HFF-Myc (cell line): ENCODE measurements at places on chromosomes 3 and 15.

GRCh38 chr3:6132684-6133432 is 728.1 kb upstream of the GRM7 start:
- no peak for DNase-seq

GRCh38 chr3:31999907-32000439 is 18.4 kb downstream of the ZNF860 start:
- DNase-seq: no peak

DNA sequence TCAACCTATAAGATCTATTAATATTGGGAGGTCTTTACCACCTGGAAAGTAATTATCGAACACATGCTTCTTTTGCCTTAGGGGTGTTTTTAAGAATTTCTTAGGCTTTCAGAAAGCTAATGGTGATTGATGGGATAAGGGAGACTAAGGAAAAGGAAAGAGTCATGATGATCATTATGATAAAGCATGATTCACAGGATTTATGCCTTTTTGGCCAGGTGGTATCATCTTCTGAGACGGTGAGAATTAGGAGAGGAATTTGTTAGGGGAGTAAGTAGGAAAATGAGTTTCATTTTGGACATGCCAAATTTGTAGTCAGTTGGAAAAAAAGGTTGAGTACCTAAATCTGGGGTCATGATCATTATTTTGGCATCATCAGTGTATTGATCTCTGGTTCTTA is 8.9 kb downstream of the ARMC8 start:
- DNase-seq: no peak

DNA sequence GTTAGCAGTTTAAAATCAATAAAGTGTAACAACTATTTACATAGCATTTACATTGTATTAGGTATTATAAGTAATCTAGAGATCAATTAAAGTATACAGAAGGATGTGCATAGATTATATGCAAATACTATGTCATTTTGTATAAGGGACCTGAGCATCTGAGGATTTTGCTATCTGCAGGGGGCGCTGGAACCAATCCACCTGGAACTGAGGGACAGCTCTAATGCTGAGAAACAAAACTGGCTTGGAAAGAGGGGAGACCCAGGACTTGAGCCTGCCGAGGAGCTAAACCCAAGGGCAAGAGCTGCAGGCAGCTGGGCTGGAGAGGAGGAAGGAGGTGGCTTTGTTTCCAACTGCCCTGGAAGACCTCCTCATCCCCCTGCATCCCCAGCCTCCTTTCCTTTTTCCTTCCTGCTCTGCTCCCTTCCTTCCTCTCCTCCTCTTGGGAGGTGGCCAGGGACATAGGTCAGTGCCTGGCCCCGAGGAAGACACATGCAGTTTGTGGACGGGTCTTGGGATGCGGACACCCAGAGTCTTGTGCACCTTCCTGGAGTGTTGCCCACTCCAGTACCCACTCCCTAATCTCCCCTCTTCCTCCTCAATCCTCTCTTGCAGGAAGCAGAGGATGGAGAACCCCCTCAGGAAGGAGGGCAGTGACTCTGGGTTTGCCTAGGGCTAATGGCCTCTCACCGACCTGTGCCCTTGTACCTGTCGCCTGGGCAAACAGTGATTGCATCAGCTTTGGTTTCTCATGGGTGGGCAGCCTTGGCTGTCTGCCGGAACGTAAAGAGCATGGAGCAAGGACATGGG is 825 bp upstream of the RTP3 start:
- no peak for DNase-seq

DNA sequence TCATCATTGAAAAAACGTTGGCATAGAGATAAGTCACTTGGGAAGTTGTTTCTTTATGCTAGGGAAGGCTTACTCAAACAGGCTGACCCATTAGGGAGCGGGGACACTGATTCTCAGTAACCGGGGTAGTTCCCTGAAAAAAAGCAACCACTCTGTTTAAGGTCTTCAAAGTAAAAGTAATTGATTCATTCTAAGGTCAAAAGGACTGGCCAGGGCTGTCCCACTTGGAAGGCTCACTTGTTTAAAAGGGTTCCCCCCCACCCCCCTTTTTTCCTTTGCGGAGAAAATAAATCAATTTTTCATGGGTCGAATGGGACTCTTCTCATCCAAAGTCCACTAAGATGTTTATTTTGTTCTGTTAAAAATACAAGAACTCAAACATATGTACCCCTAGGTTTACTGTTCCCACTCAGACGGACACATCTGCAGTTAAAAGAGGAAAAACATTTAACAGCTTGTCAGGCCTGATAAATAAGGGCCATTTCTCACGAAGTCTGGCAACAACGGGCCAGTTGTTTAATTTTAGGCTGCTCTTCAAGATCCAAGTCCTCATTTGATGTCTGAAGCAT is 53.0 kb downstream of the ARHGEF3 start:
- DNase-seq: no peak

DNA sequence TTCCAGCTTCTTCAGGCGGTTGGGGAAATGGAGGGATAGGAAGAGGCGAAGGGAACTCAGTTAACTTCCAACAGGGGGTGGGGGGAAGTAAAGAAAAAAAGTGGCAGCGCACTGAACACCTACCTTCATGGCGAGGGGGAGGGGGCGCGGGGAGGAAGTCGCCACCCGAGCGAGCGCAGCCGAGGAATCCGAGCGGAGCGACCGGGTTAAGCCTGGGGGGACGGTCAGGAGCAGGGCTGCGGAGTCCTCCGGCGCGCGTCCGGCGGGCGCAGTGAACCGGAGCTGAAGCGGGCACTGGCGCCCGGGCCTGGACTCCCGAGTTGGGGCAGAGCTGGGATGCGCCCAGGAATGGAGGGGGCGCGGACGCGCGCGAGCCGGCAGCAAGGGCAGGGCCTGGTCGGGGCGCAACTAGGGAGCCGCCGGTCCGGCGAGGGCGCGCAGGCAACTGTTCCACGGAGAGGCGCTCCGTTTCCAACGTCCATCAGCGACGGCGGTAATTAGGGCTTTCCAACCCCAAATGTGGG is at the start of gene WNT5A:
Gene WNT5A (minus strand): TSS at position 450 of the 524 bp plus-strand sequence. CDS start 321 bp downstream, at position 129.
- DNase-seq: no peak

GRCh38 chr3:124964387-124964786 is 29.8 kb upstream of the MUC13 start:
- DNase-seq: no peak

GRCh38 chr3:185631108-185631507 is 45.0 kb downstream of the SENP2 start:
- no peak for DNase-seq

GRCh38 chr15:39922462-39923092 is 2.5 kb upstream of the GPR176 start:
- DNase-seq: no peak

DNA sequence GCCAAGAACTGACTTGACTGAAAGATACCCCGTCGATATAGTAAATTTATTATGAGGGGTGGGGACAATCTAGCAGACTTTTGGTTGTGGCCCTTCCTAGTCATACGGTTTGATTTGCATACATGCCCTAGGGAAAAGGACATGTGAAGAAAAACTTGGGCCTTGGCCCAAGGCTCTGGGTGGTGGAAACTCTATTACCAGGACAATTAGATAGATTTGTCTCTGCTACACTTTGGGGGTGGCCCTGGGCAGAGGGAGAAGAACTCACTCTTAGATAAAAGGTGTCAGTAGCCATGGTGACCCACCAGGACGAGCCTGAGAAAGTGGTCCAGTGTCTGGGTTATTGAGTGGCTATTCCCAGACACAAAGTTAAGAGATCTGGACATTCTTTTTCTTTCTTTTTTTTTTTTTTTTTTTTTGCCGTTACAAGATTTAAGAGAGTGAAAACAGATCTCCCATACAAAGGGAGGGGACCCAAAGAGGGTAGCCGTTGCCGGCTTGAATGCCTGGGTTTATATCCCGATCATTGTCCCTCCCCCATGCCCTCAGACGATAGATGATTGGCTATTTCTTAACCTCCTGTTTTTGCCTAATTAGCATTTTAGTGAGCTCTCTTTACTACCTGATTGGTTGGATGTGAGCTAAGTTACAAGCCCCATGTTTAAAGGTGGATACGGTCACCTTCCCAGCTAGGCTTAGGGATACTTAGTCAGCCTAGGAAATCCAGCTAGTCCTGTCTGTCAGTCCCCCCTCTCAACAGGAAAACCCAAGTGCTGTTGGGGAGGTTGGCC is 96.4 kb upstream of the SMAD3 start:
- DNase-seq: no peak

DNA sequence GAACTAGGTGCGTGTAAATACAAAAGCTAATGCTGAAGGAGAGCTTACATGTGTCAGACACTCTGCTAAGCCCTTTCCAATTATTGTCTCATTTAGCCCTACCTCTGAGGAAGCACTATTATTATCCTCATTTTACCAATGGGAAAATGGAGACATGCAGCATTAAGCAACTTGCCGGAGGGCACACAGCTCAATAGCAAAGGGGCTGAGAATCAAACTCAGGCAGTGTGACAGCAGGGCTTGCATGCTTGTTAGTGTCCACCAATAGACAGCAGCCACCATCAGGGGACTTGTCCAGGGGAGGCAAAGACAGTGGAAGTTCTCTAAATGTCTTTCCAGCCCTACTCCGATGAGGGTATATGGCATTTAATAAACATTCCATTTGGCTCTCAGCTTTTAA is 548.6 kb downstream of the MAGI1 start:
- DNase-seq: no peak

- DNase-seq: no peak
Observed at GRCh38 chr15:85423256-85423655, 42.9 kb downstream of the AKAP13 start.

DNA sequence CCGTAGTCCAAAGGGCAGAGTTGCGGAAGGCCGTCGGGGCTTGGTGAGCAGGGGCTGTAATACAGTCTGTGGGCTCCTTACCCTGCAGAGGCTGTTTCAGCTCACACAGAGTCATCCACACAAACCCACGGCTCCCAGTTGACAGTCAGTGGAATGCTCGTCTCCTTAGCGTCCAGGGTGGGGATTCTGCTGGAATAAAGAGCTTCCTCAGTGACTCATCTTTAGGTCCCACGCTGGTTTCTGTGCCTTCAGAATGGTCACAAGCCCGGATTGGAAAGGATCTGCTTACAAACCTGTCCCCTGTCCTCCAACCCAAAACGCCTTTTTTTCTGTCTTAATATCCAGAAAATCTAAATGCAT is 201.3 kb upstream of the TPM1 start:
- no peak for DNase-seq

DNA sequence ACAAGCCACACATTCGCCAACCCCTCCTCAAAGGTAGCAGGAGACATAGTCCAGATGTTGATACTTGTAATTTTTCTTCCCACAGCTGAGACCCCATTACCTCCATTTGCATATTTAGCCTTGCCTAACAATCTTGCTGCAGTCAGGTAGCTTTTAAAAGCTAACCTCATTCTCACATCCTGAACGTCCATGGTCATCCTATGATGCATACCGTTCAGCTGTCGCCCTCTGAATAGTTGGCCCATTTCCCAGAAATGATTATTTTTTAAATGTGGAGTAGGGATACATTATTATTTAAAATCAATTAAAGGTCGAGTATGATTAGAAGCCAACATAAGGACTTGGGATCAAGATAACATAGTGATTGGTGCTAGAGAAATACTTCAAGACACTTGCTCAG is 165.0 kb downstream of the MEX3B start:
- DNase-seq: no peak
